Amniotic stem cell (primary cell): ENCODE measurements at places on chromosomes 2 and 18.

GRCh38 chr2:180662521-180662920 is 317.9 kb upstream of the UBE2E3 start:
- DNase-seq, result no peak

DNA sequence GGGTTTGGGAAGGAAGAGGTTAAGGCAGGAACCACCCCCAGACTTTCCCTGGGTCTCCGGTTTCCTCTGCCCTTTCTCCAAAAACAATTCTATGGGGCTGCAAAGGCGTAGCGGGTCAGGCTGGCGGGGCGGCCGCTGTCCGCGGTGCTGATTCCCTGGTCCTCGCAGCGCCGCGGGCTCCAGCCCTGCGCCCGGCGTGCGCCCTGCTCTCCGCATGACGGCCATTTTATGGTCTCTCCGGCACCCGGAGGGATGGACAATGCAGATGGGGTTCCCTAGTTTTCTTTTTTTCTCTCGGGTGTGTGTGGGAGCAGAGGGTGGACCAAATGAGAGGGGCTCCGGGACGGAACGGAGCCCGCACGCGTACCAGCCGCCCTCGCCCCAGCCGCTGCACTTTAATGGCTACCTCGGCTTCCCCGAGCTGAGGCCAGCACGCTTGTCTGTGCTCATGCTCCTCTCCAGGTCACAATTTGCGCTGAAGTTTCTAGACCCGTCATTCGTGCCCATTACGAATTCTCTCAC is 1.6 kb downstream of the ST8SIA3 start:
- no peak for DNase-seq

- no peak for DNase-seq
These were observed 108.2 kb downstream of the RTP5 start for GRCh38 chr2:241977557-241978300.

DNA sequence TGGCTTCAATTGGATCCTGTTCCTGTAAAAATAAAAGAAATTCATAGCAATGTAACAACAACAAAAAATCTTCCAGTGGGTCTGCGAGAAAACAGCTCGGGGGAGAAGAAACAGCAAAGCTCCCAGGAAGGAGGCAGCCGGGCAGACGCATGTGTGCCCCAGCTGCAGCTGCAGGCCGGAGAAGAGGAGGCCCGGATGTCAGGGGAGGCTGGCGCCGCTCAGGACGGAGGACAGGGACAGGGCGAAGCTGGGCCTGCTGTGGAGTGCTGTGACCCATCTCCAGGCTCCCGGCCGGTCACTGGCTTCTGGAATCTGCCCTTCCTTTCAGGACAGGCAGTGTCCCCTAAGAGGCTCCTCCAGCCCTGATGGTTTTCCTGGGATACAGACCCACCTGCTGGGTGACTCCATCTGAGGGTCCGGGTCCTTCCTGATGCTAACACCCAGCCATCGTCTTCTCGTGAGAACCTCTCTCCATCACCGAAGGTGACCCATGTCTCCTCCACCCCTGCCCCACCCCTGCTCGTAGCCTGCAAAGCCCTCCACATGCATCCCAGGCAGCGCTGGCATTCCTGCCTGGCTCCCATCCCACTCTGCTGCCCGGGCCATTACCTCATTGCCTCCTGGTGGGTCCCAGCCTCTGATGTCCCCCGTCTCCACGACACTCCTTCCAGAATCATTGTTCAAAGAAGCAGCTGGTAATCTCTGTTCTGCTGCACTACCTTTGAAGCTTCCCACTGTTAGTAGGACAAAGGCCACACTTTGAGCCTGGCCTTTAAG is 145.4 kb upstream of the TWIST2 start:
- no peak for DNase-seq

DNA sequence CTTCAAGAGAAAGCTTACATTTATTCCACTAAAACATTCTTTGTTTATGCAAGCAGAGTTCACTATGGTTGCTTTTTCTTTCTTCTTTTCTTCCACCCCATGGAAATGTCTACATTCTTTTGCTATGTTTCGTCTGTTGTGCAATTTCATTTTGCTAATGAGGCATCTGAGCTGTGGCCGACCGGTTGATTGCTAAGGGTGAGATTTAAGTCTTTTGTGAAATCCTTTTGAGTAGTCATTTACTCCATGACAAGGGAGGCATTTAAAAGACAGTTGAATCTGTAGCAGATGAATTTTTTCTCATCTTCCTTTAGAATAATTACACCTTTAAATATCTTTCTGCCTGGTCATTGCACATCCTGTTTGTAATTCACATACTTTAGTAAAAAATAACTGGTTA is 324.1 kb upstream of the THUMPD2 start:
- DNase-seq, result no peak

DNA sequence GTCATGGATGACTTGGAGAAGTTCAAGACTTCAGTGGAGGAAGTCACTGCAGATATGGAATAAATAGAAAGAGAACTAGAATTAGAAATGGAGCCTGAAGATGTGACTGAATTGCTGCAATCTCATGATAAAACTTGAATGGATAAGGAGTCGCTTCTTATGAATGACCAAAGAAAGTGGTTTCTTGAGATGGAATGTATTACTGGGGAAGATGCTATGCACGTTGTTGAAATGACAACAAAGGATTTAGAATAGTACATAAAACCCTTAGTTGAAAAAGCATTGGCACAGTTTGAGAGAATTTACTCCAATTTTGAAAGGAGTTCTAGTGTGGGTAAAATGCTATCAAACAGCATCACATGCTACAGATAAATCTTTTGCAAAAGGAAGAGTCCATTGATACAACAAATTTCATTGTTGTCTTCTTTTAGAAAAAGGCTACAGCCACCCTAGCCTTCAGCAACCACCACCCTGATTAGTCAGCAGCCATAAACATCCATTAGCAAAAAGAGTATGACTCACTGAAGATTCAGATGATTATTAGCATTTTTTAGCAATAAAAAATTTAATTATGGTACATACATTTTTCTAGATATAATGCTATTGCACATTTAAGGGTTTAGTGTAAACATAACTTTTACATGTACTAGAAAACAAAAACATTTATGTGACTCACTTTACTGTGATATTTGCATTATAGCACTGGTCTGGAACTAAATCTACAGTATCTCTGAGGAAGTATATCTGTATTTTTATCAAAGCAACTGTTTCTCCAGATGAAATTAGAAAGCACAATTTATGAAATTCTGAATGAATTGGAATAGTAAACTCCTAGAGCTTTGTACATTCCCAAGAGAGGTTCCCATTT is 110.5 kb upstream of the TACR1 start:
- DNase-seq, result no peak

- DNase-seq, result no peak
These were observed 1.6 kb upstream of the RAB11FIP5 start for GRCh38 chr2:73114273-73114867.

- DNase-seq, result no peak
These were observed 310.0 kb upstream of the UBE2E3 start for GRCh38 chr2:180670302-180671003.

DNA sequence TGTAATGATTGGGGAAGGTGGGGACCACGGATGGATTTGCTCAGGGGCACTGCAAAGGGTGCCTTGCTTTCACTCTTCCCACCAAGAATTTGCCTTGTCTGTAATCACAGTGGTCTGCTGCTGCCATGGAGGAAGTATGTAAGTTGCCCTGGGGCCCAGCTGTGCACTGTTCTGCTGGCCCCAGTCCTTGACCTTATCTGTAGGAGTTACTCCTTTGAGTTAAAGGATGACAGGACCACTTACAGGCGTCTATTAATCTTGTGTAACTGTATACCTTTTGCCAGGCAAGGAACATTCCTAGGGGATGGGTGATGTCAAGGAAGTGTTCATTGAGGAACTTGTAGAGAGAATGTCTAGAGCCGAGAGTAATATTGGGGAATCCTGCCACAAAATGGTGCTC is 212.8 kb upstream of the LRRTM1 start:
- DNase-seq, result no peak

DNA sequence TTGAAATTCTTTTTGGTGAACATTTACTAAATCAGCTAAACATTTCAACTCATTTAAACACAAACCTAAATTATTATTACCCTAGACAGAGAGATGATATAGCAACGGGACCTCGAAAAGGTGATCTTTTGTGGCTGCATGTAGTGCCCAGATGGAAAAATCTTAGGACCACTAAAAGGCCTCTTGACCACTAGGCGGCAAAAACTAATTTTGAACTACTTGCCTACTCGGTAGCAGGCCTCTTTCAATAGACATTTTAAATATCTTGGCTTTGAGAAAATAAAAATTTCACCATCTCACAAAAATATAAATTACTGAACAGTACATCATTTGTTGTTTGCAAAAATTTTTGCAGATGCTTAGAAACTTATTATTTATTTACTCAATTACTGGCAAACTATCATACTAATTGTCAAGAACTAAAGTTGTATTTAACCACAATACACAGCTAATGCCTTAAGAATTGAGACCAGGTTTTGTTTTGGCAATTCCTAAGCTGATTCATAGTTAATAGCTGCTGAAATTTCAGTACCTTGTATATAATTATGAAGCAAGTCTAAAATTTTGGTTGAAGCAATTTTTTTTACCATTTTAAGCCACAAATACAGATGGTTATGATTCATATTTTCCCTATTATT is 9.4 kb downstream of the COL3A1 start:
- DNase-seq, result no peak

- no peak for DNase-seq
These were observed 94.9 kb downstream of the MGAT5 start for GRCh38 chr2:134348760-134349159.

DNA sequence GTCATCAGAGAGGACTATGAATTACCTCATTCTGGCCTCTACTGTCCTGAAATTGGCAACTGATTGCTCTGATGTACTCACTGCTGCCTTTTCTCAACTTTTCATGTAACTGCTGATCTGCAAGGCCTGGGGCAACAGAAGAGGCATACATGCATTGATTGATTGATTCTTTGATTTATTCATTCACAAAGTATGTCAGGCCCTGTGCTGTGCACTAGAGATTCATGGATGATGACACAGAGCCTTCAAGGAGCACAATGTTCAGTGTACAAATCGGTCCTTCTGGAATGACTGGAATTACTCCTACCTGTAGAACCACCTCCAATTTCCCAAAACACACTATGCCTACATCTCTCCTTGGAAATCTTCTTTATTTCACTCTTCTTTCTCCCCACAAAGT is 111.3 kb downstream of the LRATD1 start:
- no peak for DNase-seq

DNA sequence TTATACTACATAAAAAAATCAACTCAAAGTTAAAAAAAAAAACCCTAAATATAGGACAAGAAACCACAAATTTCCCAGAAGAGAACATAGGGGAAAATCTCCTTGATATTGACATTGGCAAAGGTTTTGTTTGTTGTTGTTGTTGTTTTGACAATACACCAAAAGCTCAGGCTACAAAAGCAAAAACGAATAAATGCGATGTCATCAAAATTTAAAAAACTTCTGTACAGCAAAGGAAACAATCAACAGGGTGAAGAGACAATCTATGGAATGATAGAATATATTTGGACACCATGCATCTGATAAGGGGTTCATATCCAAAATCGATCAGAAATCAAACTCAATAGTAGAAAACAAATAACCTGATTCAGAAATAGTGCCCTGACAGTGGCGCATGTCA is 65.0 kb upstream of the L3MBTL4 start:
- no peak for DNase-seq

GRCh38 chr2:212546669-212547068 is 8.1 kb upstream of the ERBB4 start:
- no peak for DNase-seq

- no peak for DNase-seq
These were observed 261.6 kb downstream of the LTBP1 start for GRCh38 chr2:33208400-33208799.

DNA sequence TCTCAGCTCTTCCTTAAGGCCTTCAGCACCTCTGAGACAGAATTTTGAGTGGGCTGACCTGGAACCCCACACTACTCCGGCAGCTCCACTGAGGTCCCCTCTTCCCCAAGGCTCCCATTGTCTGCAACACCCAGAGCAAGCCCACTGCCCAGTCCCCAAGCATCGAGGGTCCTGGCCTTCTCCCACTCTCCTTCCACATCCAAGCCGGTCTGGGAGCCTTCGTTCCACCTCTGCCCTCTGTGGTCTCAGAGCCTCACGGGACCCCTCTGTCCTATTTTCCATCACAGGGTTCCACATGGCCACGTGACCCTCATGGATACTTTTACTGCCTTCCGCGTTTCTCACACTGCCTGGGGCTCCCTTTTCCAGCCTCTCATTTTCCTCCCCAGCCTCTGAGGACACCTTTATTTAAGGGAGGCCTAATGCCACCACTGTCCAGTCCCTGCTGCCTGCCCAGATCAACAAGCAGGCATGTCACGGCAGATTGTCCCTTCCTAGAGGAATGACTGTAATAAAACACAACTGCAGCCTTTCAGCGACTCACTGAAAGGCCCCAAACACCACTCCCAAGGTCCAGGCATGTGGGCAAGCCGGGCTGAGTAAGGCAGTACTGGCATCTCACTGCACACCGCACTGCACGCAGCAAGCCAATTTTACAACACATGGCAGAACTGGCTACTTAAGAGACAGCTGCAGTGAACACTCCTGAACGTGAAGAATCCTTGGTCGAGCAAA is 7.9 kb upstream of the SALL3 start:
- DNase-seq, result no peak

DNA sequence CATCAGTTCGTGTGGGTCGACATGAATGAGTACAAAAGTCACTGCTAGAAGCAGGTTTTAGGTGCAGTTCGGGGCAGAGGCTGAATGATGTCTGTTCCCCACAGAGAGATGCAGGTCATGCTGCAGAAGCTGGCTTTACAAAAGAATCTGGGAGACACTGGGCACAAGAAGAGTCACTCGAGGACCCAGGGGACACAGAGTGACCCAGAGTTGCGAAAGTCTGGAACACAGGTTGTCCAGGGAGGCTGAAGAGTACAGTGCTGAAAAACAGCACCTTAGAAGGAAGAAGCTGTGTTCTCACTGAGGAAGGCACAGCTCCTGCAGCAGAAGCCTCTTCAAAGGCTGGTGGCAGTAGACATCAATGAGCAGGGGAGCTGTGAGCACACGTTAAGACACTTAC is 14.8 kb downstream of the CACNB4 start:
- DNase-seq, result no peak

GRCh38 chr18:69980982-69981804 is 33.5 kb upstream of the CD226 start:
- no peak for DNase-seq

- DNase-seq, result no peak
These were observed 14.1 kb downstream of the NMS start for GRCh38 chr2:100484390-100484789.

GRCh38 chr2:128835342-128835855 is 516.7 kb upstream of the HS6ST1 start:
- no peak for DNase-seq

- peak; percentile 70 for DNase-seq
These were observed 32.6 kb upstream of the SLC40A1 start for GRCh38 chr2:189613077-189613636.

- DNase-seq, result no peak
These were observed 9.4 kb downstream of the ADAM23 start for GRCh38 chr2:206452750-206453149.

- DNase-seq, result no peak
These were observed 28.2 kb upstream of the GIGYF2 start for GRCh38 chr2:232668805-232669444.

GRCh38 chr2:43791035-43791765 is 17.4 kb downstream of the DYNC2LI1 start:
- no peak for DNase-seq
